ENCODE measurements at places on chromosomes 1 and 21.

DNA sequence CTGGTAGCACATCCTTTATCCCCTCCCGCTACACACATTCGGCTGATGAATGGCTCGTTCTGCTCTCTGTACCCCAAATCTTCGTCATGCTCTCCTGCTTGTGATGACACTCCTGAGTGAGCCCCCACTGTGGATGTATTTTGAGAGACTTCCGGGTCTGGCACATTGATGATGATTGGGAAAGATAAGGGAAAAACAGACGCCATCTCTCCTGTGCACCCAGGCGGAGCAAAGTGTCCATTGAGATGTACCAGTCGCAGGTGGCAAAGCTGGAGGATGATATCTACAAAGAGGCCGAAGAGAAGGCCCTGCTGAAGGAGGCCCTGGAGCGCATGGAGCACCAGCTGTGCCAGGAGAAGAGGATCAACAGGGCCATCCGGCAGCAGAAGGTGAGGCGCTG lies 27.9 kb upstream of the EFHD2 start:
- no peak for DNase-seq

DNA sequence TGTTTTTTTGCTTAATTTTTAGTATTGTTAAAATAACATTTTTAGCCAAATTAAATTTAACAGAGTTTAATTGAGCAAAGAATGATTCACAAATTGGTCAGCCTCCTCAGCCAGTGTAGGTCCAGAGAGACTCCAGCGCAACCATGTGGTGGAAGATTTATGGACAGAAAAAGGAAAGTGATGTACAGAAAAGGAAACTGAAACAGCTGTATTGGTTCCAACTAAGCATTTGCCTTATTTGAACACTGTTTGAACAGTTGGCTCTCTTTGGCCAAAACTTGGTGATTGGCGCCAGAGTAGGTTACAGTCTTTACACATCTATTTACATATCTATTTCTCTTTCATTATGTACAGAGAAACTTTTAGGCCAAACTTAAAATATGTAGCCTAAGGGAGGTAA lies 19.4 kb downstream of the RPS6KC1 start:
- no peak for DNase-seq

GRCh38 chr1:37940299-37940947 lies 6.4 kb downstream of the INPP5B start:
- no peak for DNase-seq

DNA sequence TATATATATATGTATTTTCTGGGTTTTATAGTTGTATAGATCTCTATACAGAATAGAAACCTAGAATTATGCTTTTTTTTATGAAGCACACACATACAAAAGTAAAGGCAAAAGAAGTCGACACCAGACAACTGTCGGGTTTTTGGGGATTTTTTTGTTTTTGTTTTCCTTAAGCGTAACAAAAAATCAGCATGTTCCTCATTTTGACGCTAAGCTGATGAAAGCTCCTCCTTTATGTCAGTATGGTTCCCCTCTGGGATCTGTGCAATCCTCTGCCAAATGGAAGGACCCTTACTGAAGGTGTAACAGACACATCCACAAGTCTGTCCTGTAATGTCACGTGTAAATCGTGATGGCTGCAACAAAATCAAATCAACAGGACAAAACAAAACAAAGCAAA lies 226.2 kb downstream of the RHOU start:
- no peak for DNase-seq

DNA sequence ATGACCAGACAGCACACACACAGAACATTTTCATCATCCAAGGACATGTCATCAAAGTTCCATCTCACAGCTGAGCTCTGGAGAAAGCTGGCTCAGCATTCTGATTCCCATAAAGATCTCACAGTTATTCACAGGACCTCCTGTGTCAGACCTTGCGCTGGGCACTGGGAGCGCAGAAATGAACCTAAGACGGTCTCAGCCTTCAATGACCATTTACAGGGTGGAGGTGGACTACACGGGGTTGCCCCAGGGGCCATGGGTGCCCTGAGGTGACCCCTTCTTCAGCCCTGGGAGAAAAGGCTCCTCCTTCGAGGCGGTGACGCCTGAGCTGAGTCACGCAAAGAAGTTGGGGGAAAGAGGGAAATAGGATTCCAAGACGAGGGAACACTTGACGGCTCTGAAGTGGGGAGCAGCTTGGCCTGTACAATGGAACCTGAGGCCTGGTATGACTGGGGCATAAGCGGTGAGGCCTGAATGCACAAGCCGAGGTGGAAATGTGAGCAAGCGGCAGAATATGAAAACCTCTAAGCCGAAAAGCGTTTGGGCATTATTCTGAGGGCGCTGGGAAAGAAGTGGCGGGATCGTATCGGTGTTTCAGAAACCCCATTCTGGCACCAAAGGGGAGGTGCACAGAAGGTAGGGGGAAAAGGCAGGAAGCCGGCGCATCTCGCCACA lies 797 bp downstream of the CC2D1B start:
- DNase-seq: no peak

GRCh38 chr1:231964961-231965360 lies 338.4 kb downstream of the DISC1 start:
- no peak for DNase-seq

- DNase-seq: no peak
Observed at GRCh38 chr1:68975212-68975933, 478.5 kb upstream of the DEPDC1 start.

DNA sequence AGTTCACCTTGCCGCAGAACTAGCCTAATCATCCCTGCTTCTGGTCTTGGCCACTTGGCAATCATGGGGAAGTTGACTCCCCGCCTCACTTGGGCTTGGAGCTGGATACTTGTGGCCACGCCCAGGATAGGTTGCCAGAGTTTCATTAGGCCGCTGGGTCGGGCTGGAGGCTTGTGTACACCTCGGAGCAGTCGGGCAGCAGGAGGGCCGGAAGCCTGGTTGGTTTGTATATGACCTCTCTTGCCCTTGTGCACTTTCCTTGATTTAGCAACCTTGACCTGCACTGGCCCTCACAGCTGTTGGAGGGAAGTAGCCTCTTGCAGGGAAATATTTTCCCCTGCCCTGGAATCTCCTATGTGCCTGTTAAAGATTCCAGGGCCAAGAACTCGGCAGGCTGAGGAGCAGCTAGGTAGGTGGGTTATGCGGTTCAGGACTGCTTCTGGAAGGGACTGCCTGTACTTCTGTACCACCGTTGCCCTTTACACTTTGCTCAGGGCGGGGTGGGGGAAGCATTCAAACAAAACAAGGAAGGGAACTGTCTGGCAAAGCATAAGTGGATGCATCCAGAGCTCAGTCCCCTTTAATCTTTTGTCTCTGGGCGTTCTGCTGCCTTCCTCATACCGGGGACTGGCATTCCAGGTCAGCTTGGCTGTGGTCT lies 83.5 kb downstream of the UCK2 start:
- DNase-seq: no peak

GRCh38 chr1:3838788-3839187 lies 18.2 kb downstream of the CEP104 start:
- DNase-seq: no peak

DNA sequence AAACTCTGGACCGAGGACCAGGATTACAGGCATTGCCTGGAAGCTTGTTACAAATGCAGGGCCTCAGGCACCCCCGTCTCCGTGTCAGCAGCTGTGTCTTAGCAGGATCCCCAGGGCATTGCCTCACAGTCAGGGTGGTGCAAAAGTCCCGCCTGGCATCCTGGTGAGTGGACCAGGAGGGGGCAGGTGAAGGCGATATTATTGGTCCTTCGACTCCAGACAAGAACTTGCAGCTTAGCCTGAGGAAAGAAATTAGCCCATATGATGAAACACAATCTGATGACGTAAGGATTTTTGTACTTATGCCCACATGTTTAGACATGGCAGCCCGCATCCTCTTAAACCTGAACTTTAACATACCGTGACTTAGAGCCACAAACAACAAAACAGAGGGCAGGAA lies 40.8 kb downstream of the RSPH1 start:
- no peak for DNase-seq

- DNase-seq: no peak
Observed at GRCh38 chr1:24294716-24295371, 24.3 kb upstream of the GRHL3 start.

DNA sequence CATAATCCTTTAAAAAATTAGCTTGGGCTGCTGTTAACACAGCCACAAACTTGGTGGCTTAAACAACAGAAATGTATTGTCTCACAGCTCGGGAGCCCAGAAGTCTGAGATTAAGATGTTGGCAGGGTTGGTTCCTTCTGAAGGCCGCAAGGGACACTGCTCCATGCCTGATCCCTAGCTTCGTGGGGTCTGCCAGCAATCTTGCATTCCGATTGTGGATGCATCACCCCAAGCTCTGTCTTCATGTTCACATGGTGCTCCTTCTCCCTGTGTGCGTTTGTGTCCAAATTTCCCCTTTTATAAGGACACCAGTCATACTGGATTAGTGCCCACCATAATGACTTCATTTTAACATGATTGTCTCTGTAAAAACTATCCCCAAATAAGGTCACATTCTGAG lies 5.0 kb upstream of the HHIPL2 start:
- no peak for DNase-seq

- no peak for DNase-seq
Observed at GRCh38 chr21:45545236-45545570, 3.0 kb upstream of the SLC19A1 start.

DNA sequence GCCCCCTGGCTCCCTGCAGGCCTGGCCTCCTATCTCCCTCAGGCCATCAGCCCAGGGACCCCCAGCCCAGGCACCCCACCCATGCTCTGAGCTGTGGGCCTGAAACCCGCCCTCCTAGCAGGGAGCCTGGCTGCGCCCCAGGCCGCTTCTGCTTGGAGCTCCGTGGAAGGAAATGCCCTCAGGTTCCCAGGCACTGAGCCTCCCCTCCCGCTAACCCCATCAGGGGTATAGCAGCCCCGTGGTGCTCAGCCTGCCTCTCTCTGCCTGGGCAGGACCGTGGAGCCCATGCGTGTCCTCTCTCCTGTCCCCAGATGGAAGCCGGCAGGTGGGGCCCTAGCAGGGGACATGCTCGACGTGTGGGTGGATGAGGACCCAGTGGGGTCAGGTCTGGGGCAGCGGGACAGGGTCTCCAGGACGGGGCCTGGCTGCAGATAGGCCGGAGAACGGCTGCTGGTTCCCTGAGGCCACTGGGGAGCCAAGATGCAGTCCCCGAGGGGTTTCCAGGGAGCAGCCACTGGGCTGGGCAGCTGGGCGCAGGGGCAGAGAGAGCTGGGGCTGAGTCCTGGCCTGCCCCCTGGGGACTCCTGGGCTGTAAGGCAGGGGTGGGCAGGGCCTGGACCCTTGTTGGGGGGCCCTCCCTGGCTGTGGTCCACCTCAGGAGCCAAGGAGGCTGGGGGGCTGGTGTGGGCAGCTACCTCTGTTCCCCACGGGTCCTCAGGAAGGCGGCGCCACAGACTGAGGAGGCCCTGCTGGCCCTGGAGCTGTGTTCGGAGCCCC lies 75.5 kb downstream of the MORN1 start:
- DNase-seq: no peak

DNA sequence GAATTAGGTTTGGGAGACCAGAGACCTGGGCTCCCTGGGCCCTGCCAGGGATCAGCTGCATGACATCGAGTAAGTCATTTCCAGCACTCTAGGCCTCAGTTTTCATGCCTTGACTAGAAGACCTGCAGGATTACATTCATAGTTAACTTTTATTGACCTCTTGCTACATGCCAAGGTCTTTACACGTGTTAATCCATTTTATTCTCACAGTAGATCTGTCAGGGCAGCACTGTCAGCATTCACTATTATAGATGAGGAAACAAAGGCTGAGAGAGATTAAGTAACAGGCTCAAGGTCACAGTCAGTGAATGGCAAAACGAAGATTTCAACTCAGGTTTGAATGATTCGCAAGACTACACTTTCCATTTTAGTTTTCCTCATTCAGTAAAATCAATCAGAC lies 37.0 kb downstream of the PGM1 start:
- no peak for DNase-seq

GRCh38 chr1:36224537-36225282 lies 467 bp downstream of the THRAP3 start:
- DNase-seq: peak; percentile 71

- DNase-seq: no peak
Observed at GRCh38 chr1:151210830-151211229, 12.5 kb downstream of the PIP5K1A start.

GRCh38 chr1:86504895-86505563 lies 36.3 kb downstream of the CLCA1 start:
- DNase-seq: no peak

- no peak for DNase-seq
Observed at GRCh38 chr1:185406006-185406690, 89.1 kb upstream of the IVNS1ABP start.
